ENCODE measurements at places on chromosomes 16 and 17.

DNA sequence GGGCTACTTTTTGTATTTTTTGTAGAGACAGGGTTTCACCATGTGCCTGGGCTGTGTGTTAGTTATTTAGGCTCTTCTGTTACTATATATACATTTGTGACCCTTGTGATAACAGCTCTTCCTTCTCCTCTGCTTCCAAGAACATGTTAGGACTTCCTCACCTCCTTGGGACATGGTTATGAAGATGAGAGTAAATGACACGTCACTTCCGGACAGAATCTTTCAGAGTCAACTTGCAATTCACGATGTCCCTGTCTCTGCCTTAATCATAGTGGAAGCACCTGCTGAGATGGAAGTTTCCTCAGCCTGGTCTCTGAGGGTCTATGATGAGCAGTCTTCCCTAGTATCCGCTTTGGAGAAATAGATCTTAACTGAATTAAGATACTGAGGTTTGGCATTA is 42.9 kb downstream of the CCDC42 start:
- DNase-seq, result no peak

DNA sequence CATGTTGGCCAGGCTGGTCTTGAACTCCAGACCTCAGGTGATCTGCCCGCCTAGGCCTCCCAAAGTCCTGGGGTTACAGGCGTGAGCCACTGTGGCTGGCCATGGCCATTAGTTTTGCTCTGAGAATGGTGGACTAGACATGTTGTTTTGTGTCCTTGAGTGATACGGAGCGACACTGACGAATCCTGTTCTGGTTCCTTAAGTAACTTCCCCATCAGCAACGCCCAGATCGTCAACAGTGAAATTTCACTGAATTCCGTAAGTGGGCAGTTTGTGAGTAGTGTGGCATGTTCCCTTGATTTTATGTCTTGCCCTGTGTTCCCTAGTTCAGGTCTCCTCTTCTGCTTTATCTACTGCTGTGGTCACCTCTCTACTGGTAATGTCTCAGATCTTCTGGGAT is 67.4 kb downstream of the SNX29 start:
- DNase-seq, result no peak

- DNase-seq, result peak; percentile 52
Measured at GRCh38 chr17:40319651-40320540, 10.9 kb downstream of the RARA start.

DNA sequence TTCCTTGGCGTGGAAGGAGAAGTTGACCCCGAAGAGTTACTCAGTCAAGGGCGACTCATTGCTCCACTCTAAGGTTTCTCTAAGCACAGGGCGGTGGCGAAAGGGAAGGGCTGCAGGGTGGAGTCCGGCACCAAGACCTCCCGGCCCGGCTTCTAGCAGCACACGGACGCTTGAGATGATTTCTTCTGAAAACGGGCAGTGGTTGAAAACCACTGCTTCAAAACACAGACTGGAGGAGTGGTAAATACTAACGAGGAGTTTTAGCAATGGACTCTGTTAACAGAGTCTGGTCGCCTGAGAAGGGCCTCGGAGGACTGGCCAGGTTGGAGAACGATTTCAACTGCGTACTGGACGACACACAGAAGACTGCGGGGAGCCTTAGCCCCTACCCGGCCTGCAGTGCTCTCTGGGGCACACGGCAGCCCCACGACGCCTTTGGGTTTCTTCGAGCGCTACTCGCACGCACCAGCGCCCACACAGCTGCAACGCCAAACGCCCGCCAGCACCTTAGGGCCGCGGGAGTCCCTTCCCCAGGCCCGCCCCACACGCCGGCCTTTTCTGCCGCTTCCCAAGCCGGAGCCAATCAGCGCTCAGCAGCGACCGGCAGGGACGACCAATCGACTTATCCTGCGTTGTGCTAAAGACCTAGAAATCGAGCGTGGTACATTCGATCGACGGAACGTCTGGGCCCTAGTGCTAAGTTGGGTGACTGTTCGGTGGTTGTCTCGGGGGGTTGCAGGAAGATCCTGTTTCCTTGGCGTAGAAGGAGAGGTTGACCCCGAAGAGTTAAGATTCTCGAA is 14.4 kb upstream of the CA4 start:
- DNase-seq, result peak; percentile 88

- no peak for DNase-seq
Measured at GRCh38 chr17:1648173-1648962, 1.3 kb downstream of the RILP start.

DNA sequence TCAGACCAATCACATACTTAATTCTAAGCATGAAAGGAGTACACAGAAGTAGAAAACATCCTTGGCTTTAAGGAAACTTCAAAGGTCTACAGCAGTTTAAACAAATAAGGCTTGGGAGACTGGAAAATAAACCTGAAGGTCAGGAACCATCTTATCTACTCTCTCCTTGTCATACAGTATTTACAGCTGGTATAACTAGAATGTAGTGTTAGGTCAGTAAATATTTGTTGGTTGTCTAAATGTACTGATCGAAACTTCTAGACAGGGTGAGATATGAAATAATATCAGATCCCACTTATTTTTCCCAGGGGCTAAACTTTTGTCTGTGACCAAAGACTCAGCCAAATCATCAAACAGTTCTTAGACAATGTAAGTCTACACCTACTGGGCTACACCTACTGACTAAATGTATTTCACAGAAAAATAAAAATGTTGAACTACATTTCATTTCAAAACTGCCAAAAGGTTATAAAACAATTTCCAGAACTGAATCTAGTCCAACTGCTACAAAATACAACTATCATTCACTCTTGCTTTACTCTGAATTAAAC is 27.1 kb upstream of the TMEM97 start:
- DNase-seq, result no peak

DNA sequence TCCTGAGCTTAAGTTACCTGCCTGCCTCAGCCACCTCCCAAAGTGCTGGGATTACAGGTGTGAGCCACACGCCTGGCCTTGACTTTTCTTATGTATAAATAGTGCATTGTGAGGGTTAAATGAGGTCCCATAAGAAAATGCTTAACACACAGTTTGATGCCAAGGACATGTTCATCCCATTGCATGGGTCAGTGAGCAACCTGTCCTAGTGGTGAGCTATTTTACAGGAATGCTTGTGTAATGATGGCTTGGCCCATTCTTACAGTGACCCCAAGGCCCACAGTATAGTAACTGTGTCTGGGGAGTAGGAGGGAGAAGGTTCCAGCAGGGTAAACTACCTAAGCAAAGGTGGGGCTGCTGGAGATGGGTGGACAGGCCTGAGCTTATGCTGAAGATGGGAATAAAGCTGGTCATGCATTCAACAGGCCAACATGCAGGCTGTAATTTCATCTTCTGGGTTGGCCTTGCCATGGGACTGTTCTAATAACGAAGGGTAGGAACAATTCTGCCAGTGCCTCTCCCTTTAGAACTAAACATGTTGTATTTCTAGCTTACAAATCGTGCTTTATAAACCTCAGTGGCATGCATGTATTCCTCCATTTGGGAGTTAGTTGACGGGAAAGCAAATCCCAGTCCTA is 6.2 kb downstream of the ACSF2 start:
- DNase-seq, result no peak

GRCh38 chr17:29710520-29710884 is 87.8 kb upstream of the CORO6 start:
- peak; percentile 59 for DNase-seq

All from fibroblast of mammary gland (primary cell).